Activated CD8-positive, alpha-beta T cell treated with anti-CD3 and anti-CD28 coated beads for 36 hours (primary cell): ENCODE measurements at places on chromosomes 2 and 18.

DNA sequence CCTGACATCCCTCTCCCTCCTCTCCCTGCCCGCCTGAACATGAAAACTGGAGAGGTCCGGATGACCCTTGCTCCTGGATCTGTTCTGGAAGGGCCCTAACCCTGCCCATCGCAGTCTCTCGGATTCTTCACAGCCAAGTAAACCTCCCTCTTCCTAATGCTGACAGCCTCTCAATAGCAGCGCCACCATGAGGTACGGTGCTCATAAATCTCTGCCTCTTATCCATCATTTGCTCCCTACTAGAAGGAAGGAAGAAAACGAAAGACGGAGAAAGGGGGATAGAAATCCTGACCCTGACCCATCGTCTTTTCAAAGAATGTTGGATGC lies 257.9 kb downstream of the BCL11A start:
- no peak overlapping the region for H3K4me3 ChIP-seq
- no peaks in the 10 kb centered on the region for H3K4me1 ChIP-seq
- no peak for DNase-seq
- no peaks in the 10 kb centered on the region for H3K36me3 ChIP-seq
- H3K27me3 ChIP-seq: no peaks in the 10 kb centered on the region

DNA sequence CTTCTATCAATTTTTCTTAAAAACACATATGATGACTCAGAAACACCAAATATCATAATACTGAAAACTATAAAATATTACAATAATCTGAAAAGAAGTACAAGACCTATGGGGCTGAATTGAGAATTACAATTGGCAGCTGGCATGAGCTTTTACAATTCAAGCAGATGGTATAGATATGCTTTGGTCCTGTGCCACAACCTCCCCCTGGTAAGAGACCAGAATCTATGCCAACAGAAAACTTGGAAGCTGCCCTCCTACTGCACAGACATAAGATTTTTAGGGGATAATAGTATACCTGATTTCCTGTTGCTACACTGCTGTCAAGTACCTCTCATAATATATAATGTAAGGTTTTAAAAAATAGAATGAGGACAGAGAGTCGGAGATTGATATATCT lies 46.8 kb upstream of the CDH7 start:
- H3K27ac ChIP-seq: no peak overlapping the region
- no peak overlapping the region for H3K4me3 ChIP-seq
- no peaks in the 10 kb centered on the region for H3K36me3 ChIP-seq
- H3K4me1 ChIP-seq: no peaks in the 10 kb centered on the region
- no peak for DNase-seq

DNA sequence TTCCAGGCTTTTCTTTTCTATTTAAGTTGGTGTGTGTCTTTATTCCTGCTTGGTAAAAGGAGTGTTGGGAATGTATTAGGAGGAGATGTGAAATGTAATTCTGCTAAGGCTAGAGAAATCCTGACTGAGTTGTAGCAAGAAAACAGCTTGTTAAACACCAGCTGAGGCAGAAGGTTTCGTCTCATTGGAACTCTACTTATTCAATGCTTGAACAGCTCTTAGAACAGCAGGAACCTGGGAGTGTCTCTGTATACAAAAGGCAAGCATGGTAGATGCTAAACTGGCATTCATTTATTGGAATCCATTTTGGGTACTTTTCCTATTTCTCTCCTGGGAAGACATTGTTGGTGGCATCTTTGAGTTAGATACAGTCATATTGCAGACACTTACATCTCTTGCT lies 280.9 kb downstream of the HRH4 start:
- no peak for DNase-seq
- no peaks in the 10 kb centered on the region for H3K36me3 ChIP-seq
- no peaks in the 10 kb centered on the region for H3K4me1 ChIP-seq
- no peak overlapping the region for H3K27ac ChIP-seq
- H3K27me3 ChIP-seq: peaks cover 2% of the 10 kb centered on the region

GRCh38 chr2:105712166-105712915 lies 32.4 kb upstream of the NCK2 start:
- no peak overlapping the region for H3K4me3 ChIP-seq
- no peak overlapping the region for H3K27ac ChIP-seq
- H3K4me1 ChIP-seq: no peaks in the 10 kb centered on the region

DNA sequence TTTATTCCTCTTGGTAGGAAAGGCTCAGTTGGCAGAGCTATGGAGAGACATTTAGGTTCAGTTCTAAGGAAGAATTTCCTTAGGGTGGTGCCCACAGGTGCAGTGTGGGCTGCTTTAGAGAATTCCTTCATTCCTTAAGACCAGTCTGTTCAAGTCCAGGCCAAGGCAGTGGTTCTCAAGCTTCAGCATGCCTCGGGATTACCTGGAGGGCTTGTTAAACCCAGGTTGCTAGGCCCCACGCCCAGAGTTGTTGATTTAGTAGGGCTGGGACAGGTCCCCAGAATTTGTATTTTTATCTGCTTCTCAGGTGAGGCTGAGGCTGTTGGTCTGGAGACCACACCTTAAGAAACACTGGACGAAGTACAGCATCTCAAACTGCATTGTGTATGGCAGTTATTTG lies 68.9 kb downstream of the CERS6 start:
- no peak overlapping the region for H3K27ac ChIP-seq
- no peak for DNase-seq
- no peaks in the 10 kb centered on the region for H3K27me3 ChIP-seq
- peaks cover 5% of the 10 kb centered on the region for H3K36me3 ChIP-seq

DNA sequence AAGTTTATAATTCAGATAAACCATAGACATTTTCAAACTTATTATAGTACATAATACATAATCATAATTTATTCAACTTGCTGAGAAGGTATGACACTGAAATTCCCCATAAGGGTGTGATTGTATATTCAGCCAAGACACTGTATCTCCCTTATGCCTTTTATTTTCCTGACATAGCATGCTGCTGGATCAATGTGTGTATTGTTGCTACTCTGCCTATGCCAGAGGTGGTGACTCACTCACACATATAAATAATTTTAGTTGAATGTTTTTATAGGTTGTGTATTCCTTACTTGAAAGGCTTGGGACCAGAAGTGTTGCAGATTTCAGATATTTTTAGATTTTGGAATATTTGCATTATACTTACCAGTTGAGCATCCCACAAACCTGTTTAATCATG lies 86.8 kb downstream of the VRK2 start:
- peaks cover 6% of the 10 kb centered on the region for H3K36me3 ChIP-seq
- H3K4me3 ChIP-seq: no peak overlapping the region
- no peak overlapping the region for H3K27ac ChIP-seq
- no peaks in the 10 kb centered on the region for H3K27me3 ChIP-seq

GRCh38 chr18:1511619-1512311 lies 607.1 kb downstream of the ADCYAP1 start:
- H3K36me3 ChIP-seq: no peaks in the 10 kb centered on the region
- no peak overlapping the region for H3K27ac ChIP-seq

DNA sequence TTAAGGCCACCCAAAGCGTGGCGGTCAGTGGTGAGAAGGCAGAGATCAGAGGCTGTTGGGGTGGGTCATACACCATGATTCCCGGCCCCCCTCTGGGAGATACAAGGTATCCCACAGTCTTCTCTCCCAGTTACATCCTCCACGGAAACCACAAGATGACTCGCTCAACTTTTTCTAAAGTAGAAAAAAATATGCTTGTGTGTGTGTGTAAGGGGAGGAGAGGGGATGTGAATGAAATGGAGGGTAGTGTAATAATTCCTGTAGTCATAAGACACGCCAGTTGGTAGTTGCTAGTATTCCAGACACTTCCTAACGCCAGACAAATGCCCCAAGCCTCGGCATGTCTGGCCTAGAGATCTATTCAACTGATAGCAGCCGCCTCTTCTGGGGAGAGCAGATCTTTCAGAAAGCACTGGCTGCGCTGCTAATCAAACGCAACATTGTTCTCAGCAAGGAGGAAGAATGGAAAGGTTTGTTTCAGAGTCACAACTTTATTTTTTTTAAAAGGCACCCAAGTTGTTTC lies 143.5 kb downstream of the TGIF1 start:
- H3K27ac ChIP-seq: peak overlapping the region; percentile 95
- peak overlapping the region; percentile 82 for H3K4me3 ChIP-seq
- peaks cover 48% of the 10 kb centered on the region for H3K4me1 ChIP-seq
- DNase-seq: no peak

DNA sequence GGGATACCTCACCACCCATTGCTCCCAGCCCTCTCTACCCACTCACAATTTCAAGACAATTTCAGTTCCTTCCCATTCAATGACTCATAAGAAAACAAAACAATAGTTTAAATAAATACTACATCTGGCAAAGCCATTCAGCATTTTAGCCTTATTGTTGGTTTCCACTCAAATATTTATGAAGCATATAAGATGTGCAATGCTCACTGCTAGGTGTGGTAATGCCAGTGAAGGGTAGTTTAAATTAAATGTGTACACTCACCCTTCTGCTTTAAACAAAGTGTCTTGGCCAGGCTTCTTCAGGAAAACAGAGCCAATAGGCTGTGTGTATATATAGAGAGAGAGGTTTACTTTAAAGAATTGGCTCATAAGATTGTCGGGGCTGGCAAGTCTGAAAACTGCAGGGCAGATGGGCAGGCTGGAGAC lies 37.0 kb downstream of the INO80C start:
- no peaks in the 10 kb centered on the region for H3K4me1 ChIP-seq
- H3K27me3 ChIP-seq: no peaks in the 10 kb centered on the region
- no peak overlapping the region for H3K27ac ChIP-seq
- H3K36me3 ChIP-seq: no peaks in the 10 kb centered on the region
- DNase-seq: no peak

GRCh38 chr2:150346806-150347205 lies 140.7 kb downstream of the RND3 start:
- no peaks in the 10 kb centered on the region for H3K36me3 ChIP-seq
- no peak for DNase-seq
- H3K27me3 ChIP-seq: no peaks in the 10 kb centered on the region
- no peaks in the 10 kb centered on the region for H3K4me1 ChIP-seq
- no peak overlapping the region for H3K27ac ChIP-seq
- no peak overlapping the region for H3K4me3 ChIP-seq

DNA sequence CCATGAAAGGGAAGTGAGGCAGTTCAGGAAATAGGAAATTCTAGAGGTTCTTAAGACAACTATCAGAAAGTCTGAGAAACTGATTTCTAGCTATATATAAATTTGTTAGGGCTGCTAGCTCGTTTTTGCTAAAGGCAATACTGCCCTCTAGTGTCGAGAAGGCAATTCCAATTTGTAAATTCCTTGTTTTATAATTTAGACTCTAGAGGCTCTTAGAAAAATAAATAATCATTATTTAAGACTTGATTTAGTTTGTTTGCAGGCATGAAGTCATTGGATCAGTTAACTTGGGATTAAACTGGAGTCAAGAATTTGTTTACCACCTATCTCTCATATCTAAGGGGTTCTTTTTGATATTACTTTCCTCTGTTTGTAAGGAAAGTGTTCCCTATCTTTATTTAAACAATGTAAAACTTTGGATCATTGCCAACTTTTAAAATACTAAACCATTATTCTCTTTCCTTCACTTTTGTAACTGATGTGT lies 66.2 kb downstream of the ACVR2A start:
- no peaks in the 10 kb centered on the region for H3K27me3 ChIP-seq
- no peak overlapping the region for H3K4me3 ChIP-seq
- H3K27ac ChIP-seq: no peak overlapping the region
- DNase-seq: peak; percentile 30
- H3K36me3 ChIP-seq: no peaks in the 10 kb centered on the region
- no peaks in the 10 kb centered on the region for H3K4me1 ChIP-seq

GRCh38 chr2:213320604-213321003 lies 36.3 kb downstream of the SPAG16 start:
- no peak overlapping the region for H3K27ac ChIP-seq
- no peak overlapping the region for H3K4me3 ChIP-seq
- DNase-seq: no peak

GRCh38 chr2:223472771-223473170 lies 129.4 kb downstream of the SCG2 start:
- DNase-seq: no peak
- no peaks in the 10 kb centered on the region for H3K4me1 ChIP-seq
- no peak overlapping the region for H3K4me3 ChIP-seq
- no peaks in the 10 kb centered on the region for H3K36me3 ChIP-seq
- no peak overlapping the region for H3K27ac ChIP-seq

GRCh38 chr2:119826370-119826961 lies 66.7 kb downstream of the PTPN4 start:
- peaks cover 23% of the 10 kb centered on the region for H3K36me3 ChIP-seq
- no peaks in the 10 kb centered on the region for H3K27me3 ChIP-seq
- peaks cover 52% of the 10 kb centered on the region for H3K4me1 ChIP-seq

GRCh38 chr2:144912206-144912605 lies 392.3 kb upstream of the ZEB2 start:
- peaks cover 2% of the 10 kb centered on the region for H3K27me3 ChIP-seq
- H3K27ac ChIP-seq: no peak overlapping the region
- H3K36me3 ChIP-seq: no peaks in the 10 kb centered on the region

DNA sequence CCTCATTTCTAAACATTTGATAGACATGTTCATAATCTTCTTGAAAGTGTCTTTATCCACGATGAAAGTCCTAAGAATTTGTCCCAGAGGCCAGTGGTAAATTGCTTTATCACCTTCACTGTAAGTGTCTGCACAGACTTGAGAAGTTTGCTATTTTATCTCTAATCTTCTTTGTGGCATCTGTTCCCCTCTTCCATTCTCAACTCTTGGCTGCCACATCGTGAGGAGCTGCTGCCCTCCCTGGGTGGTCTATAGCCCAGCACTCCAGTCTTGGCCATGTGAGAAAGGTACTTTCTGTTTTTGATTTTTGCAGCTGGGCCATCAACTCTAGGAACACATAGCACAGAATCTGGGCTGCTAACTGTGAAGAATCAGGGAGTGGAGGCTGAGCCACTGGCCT lies 45.5 kb downstream of the SLC14A2 start:
- peaks cover 26% of the 10 kb centered on the region for H3K4me1 ChIP-seq
- no peaks in the 10 kb centered on the region for H3K27me3 ChIP-seq
- H3K4me3 ChIP-seq: no peak overlapping the region
- DNase-seq: no peak
- H3K27ac ChIP-seq: no peak overlapping the region
- no peaks in the 10 kb centered on the region for H3K36me3 ChIP-seq

DNA sequence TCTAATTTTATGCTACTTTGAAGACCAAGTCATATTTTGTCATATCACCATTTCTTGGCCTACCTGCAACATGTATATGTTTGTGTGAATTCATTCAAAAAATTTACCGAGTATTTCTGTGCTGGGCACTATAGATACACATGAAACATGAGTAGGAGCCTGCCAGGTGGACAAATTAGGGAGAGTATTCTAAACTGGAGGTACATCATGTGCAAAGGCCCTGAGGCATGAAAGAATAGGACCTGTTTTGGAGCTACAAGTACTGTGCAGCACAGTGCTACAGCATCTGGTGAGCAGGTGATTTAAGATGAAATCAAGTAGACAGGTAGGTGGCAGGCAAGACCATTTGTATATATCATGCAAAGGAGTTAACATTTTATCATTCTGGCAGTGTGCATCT lies 152.9 kb downstream of the MYO3B start:
- H3K27me3 ChIP-seq: peaks cover 5% of the 10 kb centered on the region
- H3K4me1 ChIP-seq: no peaks in the 10 kb centered on the region
- no peaks in the 10 kb centered on the region for H3K36me3 ChIP-seq

GRCh38 chr2:84373866-84374265 lies 85.2 kb downstream of the SUCLG1 start:
- peaks cover 13% of the 10 kb centered on the region for H3K27me3 ChIP-seq
- no peak overlapping the region for H3K4me3 ChIP-seq
- H3K27ac ChIP-seq: no peak overlapping the region
- H3K4me1 ChIP-seq: no peaks in the 10 kb centered on the region
- no peaks in the 10 kb centered on the region for H3K36me3 ChIP-seq
- no peak for DNase-seq
